ENCODE measurements at places on chromosomes 2 and 18.
A peak's percentile ranks its signal among the peaks of the same experiment; 100 is the strongest.

- DNase-seq = no peak
Observed at GRCh38 chr2:112034924-112035323, 20.1 kb upstream of the TMEM87B start.

- no peak for DNase-seq
Observed at GRCh38 chr2:142857256-142858164, 20.0 kb upstream of the KYNU start.

GRCh38 chr2:5734859-5735520 is 42.8 kb downstream of the SOX11 start:
- DNase-seq = no peak

- DNase-seq = peak; percentile 32
Observed at GRCh38 chr2:197908156-197908555, 103.8 kb downstream of the PLCL1 start.

DNA sequence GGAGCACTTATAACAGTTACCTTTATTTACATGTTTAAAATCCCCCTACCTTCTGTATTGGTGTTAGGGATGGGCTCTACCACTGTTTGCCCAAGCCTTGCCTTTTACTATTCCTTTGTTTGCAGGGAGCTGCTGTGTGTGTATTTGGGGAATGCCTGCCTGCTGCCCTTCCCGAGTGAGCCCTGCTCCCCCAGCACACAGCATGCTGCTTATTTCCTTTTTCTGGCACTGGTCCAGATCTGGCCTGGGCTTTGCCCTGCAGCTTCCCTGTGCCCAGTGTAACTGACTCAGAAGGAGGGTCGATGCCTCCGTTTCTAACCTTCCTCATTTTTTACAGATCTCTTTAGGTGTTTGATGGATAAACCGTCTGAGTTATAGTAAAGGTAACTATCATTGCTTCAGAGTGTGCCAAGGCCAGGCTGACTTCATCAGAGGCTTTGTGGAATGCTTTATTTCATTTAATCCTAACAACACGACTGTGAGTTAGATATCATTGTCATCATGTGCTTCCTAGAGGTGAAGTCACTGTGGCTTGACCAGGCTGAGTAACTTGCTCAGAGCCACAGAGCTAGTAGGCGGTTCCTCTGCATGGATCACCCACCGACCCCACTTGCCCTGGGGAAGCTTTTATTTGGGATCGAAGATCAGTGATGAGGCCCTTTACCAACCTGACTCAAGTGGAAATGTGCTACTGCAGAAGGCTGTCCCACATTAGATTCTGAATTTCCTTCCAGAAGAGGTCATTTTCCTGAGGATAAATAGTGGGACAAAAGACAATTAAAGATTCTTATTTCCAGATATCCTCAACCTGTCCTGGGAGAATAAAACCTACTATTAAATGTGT is 238.8 kb downstream of the ZNF407 start:
- peak; percentile 18 for DNase-seq

DNA sequence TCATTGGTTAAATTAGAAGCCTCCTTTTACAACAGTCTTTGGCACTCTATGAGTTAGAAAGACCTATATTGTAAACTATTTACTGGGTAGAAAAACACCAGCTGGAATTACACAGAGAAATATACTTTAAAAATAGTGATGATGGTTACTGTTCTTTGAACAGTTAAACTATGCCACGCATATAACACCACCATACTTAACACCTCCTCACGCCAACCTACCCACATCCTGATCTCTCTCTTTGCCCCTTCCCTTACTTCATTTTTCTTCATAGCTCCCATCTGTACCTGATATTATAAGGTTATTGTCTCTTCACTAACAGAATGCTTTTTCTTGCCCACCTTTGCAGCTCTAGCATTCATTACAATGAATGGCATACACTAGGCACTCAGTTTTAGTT is 173.8 kb downstream of the DPP4 start:
- no peak for DNase-seq

- peak; percentile 66 for DNase-seq
Observed at GRCh38 chr2:15636972-15637785, 45.5 kb downstream of the DDX1 start.

DNA sequence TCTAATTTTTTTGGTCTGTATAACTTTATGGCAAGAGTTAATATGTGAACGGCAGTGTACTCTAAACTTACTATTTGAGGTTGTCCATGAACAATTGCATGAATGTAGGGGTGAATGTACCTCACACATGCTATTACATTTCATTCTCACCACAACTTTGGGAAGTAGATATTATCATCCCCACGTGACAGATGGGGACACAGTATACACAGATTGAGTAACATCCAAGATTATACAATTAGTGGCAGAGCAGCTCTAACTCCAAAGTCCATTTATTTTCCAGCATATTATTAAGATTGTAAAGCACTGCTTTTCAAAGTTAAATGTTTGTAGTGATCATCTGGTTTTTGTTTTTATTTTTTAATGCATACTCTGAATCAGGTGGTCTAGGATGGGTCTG is 622.1 kb upstream of the ZEB2 start:
- DNase-seq = no peak

GRCh38 chr2:60992985-60993392 is 24.5 kb upstream of the PEX13 start:
- DNase-seq = no peak

DNA sequence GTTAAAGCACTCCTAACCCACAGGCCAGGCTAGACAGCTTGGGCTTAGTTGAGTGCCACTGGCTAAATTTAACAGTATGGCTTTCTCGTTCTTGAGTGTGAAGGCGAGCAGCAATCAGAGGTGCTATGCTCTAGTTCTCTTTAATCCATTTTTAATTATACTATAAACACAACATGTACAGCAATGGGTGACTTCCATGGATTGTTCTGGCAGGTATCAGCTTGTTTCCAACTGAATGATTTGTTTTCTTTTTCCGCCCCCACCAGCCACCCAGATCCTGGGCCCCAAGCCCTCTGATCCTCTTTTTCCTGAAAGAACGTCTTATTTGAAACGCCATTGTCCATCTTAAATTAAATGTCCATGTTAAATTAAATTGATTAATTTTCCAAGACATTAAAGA is 244.8 kb downstream of the IKZF2 start:
- DNase-seq = no peak

- DNase-seq = no peak
Observed at GRCh38 chr18:48659188-48660009, 120.6 kb downstream of the CTIF start.

DNA sequence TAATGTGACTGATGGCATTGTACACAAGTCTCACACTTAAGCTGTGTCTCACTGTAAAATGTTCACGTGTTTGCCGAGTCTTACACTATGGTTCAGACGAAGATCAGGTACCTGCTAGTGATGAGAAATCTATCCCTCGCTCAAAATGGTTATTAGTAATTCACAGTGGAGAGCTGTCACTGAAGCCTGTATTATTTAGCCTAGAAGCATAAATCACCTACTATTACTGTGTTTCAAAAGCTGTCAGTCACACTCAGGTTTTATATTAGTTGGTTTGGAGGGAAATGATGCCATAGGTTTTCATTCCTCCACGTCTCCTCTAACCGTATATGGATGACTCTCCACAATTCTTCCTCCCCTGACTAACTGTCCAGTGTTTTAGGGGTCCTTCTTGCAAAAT is 292.4 kb upstream of the ZEB2 start:
- DNase-seq = no peak

- no peak for DNase-seq
Observed at GRCh38 chr2:236083934-236084333, 84.3 kb downstream of the GBX2 start.

GRCh38 chr18:30248056-30248455 is 794.5 kb downstream of the DSC3 start:
- DNase-seq = no peak

GRCh38 chr18:55446996-55447671 is 140.9 kb downstream of the TCF4 start:
- no peak for DNase-seq

DNA sequence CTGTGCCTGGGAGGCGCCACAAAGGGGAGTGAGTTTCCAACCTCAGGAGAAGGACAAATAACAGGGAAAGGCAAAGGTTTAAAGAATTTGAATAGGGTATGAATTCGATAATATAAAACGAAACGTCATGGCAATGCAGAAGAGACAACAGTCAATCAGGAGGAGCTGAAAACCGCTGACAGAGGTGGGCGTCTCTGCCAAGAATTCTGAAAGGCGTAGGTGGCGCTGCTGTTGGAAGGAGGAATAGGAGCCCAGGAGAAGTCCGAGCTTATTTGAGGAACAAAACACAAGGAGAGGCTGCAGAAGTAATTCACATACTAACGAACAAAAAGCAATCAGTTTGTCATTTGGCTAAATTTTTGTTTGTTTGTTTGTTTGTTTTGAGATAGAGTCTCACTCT is 485.8 kb upstream of the POU3F3 start:
- DNase-seq = no peak

GRCh38 chr2:185608799-185609198 is 129.8 kb upstream of the FSIP2 start:
- DNase-seq = no peak

DNA sequence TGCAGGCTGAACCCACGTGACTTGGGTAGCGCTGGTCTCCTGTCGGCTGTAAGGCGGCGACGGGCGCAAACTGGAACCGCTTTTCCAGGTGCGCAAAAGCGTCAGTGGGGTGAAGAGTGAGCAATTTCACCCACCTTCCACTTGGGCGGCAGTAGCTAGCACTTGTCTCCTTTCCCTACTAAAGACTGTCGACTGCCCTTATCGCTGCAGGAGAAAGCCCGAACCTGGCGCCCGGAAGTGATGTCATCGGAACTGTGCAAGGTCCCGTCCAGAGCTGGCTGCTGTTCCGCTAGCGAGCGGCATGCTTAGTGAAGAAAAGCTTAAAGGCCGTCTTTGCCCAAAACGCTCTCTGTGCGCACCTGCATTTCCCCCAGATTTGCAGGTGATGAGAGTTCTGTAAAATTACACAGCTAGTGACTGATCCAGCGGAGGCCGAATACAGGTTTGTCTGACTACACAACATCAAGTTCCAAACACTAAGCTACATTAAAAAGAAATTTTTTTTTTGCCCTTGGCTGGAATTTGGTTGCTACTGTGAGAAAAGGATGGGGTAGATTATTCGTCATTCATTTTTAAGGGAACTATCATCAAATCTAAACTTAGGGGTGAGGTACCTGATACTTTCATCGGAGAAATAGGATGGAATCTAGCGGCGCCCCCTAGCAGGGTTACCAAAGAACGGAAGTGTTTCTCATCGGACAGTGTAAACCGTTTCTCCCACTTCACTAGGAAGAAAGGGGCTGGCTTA is at the start of gene OSGEPL1:
Gene OSGEPL1 (minus strand): TSS at position 242 of the 748 bp plus-strand sequence. CDS start 1,152 bp downstream, outside the sequence.
- peak; percentile 91 for DNase-seq

DNA sequence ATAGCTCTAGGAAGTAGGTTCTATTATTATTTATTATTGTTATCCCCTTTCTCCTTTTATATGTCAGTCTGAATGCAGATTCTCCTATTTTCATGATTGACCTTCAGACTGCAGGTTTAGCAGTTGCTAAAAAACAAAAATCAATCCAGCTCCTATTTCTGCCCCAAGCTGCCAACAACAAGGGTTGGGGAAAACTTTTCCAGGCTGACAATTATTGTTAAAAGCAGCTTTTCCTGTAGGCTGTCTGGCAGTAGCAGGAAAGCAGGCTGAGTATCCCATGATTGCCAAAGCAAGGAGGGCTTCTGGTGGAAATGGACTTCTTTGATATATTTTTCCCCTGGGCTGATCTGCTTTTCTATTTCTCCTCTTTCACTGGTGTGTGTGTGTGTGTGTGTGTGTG is 78.0 kb upstream of the CTLA4 start:
- no peak for DNase-seq

DNA sequence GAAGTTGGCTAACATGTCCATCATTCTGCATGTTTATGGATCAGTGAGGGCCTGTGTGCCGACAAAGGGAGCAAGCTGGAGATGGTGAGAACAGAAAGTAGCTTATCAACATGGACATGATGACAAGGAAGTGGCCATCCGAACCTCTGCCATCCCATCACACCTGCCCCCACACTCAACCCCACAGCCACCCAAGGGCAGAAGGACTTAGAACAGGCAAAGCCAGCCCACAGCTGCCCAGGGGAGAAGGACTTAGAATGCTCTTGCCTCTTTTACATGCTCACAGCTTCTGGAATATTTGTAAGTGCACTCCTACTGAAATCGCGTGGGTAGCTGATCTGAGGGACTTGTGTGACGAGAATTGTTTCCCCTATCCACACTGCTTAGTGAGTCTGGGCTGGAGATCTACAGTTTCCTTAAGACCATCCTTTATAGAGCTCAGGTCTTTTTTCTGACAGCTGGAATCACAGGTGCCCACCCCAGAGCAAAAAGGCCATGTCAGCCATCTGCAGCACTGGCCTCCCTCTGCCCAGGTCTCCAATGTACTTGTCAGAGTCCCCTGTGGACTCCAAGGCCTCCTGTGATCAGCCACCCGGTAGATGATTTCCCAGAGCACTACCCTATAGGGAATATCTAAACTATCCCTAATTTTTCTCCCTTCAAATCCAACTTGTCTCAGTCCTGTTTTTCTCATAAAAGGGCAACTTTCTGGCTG is 154.1 kb downstream of the SMAD7 start:
- no peak for DNase-seq

DNA sequence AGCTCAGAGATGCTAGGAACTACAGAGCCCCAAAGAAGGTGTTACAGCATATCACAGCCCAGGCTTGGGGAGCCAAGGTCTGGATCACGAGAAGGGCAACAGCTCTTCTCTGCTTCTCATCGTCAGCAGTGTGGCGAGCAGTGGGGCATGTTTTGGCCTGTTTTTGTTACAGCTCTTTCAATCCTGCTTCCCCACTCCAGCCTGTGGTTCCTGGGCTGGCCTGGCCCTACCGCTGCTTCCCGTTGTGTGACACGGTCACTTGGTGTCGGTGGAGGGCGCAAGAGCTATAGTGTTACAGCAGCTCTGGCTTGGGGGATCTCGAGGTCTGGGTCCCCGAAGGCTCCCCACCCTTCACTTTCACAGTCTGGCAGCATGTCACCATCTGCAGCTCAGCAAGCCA is 870.2 kb downstream of the CBLN2 start:
- no peak for DNase-seq

DNA sequence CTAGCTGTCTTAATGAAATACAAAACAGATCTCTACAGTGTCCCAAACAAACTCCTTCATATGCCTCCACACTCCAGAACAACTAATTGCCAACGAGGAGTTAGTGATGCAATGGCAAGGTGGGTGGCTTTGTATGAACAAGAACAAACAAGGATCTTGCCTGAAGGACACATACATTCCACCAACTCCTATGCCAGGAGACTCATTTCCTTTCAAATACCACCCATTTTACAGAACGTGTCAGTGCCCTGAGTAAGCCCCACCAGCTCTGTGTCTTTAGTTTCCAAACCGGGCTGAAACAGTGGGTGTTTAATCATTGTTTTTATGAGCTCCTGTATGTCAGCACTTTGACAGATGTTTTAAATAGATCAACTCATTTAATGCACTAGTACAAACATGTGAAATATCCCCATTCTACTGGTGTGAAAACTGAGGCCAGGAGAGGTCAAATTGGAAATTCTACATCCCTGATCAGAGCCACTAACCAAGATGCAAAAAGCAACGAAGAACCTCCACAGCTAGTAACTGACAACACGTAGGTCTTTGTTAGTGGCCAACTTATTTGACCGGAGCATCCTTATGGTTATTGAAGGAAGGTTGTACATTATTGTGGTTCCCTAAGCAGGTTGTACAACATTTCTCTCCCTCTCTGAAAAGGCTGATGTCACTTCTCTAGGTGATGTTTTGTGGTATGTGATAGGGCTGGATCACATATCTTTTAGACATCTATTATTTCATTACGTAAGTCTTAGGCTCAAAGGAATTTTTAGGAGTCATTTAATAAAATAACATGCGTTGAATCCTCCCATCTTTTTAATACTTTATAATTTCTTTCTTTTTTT is 534.9 kb upstream of the TNP1 start:
- DNase-seq = peak; percentile 77

Data from fibroblast of skin of right biceps (primary cell).